ENCODE measurements at places on chromosomes 5 and 9. TPM values are rescaled to one million over a fixed set of nuclear protein-coding genes. Genes with fewer than 3 reads are reported as not detected.

Gene LCN9
- total RNA-seq, result not detected

Gene PCDHA1
- total RNA-seq, result not detected

Gene AJM1
- total RNA-seq, result 1.4 TPM

Gene CDKN2B-AS1
- total RNA-seq, result 9.2 TPM

Gene C9orf153
- under 0.01 TPM for total RNA-seq

Gene GABRB2
- under 0.01 TPM for total RNA-seq

Gene ROR2
- total RNA-seq, result 43.3 TPM

Gene DMRTA1
- 0.66 TPM for total RNA-seq

Gene HBEGF
- 47.5 TPM for total RNA-seq

Gene F2RL2
- 6.6 TPM for total RNA-seq

Gene PIP5KL1
- total RNA-seq, result 2.7 TPM

Gene ARAP3
- total RNA-seq, result 6.1 TPM

Gene ENTPD2
- not detected for total RNA-seq

Gene GRXCR2
- not detected for total RNA-seq

Gene GRM6
- not detected for total RNA-seq

Gene CAMK2A
- total RNA-seq, result 2.0 TPM

Gene C5orf46
- not detected for total RNA-seq

Gene NTNG2
- total RNA-seq, result 1.1 TPM

Gene WDR31
- 1.3 TPM for total RNA-seq

Gene ABCA1
- 124 TPM for total RNA-seq

Gene CTXN3
- not detected for total RNA-seq

Gene GMCL2
- not detected for total RNA-seq

Gene DEPDC1B
- total RNA-seq, result 0.44 TPM

Gene GALT
- total RNA-seq, result 29.3 TPM

Gene RNF208
- total RNA-seq, result 0.43 TPM

Gene CNTFR
- total RNA-seq, result not detected

Gene TXNDC8
- not detected for total RNA-seq

Gene HK3
- total RNA-seq, result under 0.01 TPM

Gene SEMA5A
- 116 TPM for total RNA-seq

Gene CCL21
- not detected for total RNA-seq

Gene OR13C4
- total RNA-seq, result not detected

Gene TAF1L
- under 0.01 TPM for total RNA-seq

Gene IL5
- not detected for total RNA-seq

Measured in placental pericyte (primary cell).